Activated T-helper 2 cell treated with anti-CD3 and anti-CD28 coated beads, Interferon-gamma antibody, Interleukin-2, Interleukin-4, amounts not matched to agents 10 μg/mL and 5 μg/mL and 100 μg/mL, durations not matched to agents 14 hours and 24 hours and 36 hours (primary cell): ENCODE measurements at places on chromosomes 13 and 19. TPM values are rescaled to one million over a fixed set of nuclear protein-coding genes. Genes with fewer than 3 reads are reported as not detected.

- no peak for DNase-seq
These were observed 86.4 kb downstream of the EFNB2 start for GRCh38 chr13:106449096-106449495.

DNA sequence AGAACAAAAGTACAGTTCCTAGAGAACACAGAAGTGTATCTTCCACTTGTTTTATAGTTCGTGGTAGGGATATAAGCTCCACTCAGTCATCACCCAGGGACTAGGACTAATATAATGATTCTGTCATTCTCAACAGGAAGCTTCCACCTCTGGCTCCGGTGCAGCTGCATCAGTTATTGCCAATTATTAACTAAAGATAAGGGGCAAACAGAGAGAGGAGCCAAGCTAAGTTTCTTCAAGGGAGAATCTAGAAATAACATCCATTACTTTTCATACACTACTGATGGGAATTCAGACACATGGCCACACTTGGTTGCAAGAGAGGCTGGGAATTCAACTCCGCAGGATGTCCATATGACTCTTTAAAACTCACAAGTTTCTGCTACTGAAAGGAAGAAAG lies 917.9 kb downstream of the OLFM4 start:
- DNase-seq: no peak

Gene ARRDC2
- 39.2 and 40.5 TPM in 2 replicates for total RNA-seq

Gene ZNF253
- 8.6 and 9.9 TPM in 2 replicates for total RNA-seq

Gene CGB8
- not detected in 2 replicates for total RNA-seq

Gene FFAR2
- not detected in 2 replicates for total RNA-seq
